ENCODE measurements at places on chromosomes 11 and 22.

- no peak for DNase-seq
Observed at GRCh38 chr22:43833286-43834240, 21.5 kb upstream of the EFCAB6 start.

DNA sequence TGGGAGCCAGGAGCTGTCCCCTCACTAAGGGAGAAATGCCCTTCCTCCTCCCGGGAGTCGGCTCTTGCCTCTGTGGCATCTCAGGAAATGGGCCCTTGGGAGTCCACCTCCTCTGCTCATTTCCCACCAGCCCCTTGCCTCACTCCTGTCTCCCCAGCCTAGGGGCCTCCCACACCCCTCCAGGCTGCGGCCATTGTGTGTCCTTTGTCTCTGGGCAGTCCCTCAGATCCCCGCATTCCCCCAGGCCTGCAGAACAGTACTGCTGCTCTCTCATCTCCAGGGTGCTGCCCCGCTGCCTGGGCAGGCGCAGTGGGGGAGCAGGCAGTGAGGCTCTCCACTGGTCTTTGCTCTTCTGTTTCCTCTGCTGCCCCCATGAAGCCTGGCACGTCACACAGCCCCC is 25.0 kb downstream of the ADA2 start:
- no peak for DNase-seq

DNA sequence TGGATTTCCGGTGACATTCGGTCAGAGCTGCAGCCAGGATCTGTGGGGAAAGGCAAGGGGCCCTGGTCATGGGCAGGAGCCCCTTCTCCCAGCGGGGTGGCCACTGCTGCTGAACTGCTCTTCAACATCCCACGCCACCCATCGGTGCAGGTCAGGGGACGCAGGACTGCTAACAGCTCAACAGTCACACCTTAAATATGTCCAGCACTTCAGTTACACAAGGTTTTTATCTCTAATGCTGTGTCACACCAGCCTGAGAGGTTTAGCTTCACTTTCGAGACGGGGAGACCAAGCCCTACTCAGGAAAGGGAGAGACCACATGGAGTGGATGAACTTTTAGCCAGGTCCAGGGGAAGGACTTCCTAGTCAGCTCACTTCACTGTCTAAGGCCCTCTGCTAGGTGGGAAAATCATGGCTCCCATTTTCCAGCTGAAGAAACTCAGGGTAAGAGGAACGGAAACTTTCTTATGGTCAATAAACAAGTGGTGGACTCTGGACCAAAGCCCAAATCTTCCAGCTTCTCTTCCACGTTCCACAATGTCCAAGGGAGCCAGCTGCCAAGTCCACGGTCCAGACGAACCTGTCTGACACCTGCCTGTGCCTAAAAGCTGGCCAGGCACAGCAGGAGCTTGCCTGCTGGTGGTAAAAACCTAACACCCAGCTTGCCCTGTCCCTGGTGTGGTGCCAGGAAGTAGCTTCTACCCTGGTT is 21.0 kb upstream of the CHADL start:
- no peak for DNase-seq

- no peak for DNase-seq
Observed at GRCh38 chr11:134460881-134461280, 48.8 kb upstream of the B3GAT1 start.

DNA sequence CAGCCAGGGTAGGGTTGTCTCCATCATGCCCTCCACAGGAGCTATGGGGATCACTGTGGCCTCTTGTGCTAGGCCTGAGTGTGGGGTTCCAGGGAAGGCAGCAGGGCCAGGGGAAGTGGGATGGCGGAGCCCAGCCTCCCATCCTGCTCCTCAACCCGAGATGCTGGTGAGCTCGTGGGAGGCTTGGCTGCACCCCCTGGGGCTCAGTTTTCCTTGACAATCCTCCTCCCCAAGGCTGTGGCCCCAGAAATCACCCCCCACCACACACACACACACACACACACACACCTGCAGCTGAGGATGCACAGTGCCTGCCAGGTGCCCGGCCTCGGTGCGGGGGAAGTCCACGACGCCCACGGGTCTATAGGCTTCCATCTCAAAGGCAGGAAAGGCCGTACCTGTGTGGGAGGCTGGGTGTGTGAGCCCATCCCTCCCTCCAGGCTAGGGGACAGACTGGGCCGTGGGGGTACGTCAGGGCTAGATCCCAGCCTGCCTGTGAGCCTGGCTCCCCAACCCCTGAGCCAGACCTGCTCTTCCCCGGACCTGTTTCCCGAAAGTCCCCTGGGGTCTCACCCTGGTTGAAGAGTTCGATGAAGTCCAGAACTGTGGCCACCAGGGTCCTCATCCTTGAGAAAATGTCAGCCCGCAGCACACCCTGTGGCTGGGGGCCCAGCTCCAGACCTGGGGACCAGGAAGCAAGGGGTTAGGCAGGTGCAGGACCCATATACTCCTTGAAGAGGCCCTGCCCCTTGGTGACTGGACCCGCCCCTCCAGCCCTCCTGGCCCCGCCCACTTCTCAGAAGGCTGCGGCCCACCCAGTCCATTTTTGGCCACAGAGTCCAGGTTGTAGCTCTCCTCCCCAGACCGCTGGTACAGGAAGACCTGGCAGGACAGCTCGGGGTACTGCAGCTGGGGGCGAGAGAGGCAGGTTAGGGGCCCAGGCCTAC is 5.2 kb upstream of the TBX10 start:
- no peak for DNase-seq

DNA sequence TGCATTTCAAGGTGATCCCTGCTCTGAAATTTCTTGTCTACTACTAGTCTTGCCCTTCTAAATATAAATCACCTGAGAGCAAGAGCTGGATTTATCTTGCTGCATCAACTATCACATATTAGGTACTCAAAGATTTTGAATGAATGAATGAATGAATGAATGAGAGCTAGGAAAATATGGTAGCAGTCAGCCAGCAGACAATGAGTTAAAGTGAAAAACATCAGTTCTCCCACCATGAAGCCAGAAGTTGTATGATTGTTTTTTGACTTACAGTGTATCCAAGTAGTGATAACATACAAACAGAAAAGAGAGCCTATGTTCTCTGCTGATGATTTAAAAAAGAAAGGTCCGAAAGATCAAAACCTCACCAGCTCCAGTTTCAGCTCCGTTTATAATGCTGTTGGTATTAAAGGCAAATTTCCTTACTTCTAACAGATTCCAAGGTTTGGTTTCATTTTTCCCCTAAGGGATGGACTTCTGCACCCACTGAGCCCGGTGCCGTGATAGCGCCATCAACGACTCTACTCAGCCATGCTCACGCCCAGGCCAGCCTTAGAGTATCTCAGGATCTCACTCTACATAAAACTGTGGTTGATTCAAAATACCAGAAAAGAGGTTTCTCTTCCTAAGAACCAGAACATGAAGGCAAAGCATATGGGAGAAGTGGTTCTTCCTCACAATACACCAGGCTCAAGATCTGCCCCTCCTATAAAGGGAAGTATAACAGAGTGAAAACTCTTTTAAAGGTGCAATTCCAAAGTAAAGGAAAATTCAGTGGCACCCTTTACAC is 92.0 kb downstream of the SGSM3 start:
- DNase-seq = no peak

GRCh38 chr11:29538339-29539036 is 478.3 kb downstream of the KCNA4 start:
- DNase-seq = no peak

DNA sequence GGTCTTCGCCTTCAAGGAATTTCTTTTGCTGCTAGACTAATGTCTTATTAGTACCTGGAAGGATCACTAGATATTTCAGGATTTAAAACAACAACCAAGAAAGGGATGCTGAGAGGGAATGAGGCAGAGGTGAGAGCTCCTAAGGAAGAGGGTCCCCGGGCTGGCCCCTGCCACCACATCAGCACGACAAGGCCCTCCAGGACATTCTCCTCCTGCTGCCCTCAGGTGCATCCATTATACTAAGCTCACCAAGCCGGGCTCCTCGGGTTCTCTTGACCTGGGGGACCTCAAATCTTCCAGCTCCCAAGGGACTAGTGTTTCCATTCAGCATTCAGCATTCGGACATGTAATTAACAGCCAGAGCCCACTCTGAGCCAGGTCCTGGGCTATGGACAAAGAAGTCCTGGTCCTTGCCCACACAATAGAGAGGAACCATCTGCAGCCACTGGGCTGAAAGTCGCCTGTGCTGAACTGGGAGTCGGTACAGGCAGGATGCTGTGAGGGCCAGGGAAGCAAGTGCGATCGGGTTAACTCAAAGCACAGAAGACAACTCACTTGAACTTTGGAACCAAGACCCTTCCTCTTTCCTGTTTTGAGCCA is 29.4 kb upstream of the OAF start:
- no peak for DNase-seq

GRCh38 chr11:72235351-72236057 is 8.5 kb downstream of the PHOX2A start:
- DNase-seq = no peak

DNA sequence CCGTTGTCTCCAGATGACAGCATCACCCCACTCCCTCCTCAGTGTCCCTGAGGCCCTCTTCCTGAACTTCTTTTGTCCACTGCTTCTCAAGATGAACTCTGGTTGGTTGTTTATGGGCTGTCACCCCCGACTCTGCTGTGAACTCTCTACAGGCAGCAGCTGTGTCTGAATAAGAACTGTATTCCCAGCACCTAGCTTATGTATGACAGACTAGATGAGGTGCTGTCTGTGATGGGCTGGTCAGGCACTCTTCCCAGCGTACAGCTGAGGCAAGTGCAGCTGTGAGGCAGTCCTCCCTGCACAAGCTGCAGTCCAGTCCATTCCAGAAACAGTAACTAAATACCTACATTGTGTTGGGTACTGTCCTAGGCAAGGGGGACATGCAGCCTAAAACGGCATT is 111.4 kb upstream of the PITPNB start:
- DNase-seq = no peak

DNA sequence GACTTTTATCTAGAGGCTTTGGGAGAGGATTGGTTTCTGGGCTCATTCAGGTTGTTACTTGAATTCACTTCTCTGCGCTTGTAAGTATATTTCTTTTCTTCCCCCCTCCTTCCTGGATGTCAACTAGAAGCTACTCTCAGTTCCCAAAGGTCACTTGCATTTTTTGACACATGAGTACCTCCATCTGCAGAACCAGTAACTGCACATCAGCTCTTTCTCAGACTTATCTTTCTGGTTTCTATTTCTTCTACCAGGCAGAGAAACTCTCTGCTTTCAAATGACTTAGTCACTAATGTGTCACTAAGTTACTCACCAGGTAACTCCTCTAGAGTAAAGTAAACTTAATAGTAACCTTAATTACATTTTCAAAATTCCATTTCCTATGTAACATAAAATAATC is 773.0 kb upstream of the LUZP2 start:
- no peak for DNase-seq

DNA sequence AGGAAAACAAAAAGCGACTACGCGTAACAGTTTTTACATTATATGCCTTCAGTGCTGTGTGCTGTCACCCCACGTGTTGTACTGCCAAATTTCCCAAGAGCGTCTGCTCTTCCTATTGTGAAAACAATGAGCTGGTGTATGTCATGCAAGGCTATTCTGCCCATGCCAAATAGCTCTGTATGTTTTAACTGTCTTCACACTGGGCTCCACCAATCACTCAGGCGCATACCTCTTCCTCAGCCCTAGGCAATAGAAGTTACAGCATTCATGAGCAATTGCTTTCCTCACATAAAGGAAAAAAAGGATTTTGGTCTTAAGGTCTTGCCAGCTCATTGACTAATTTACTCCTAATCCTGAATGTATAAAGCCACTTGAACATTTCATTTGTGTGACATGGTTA is 606.8 kb downstream of the NTM start:
- DNase-seq = no peak

- no peak for DNase-seq
Observed at GRCh38 chr22:41347066-41347859, 34.5 kb upstream of the TEF start.

GRCh38 chr11:120248551-120249278 is 8.8 kb downstream of the POU2F3 start:
- DNase-seq = no peak

GRCh38 chr11:116413301-116414242 is 359.2 kb downstream of the BUD13 start:
- DNase-seq = no peak

DNA sequence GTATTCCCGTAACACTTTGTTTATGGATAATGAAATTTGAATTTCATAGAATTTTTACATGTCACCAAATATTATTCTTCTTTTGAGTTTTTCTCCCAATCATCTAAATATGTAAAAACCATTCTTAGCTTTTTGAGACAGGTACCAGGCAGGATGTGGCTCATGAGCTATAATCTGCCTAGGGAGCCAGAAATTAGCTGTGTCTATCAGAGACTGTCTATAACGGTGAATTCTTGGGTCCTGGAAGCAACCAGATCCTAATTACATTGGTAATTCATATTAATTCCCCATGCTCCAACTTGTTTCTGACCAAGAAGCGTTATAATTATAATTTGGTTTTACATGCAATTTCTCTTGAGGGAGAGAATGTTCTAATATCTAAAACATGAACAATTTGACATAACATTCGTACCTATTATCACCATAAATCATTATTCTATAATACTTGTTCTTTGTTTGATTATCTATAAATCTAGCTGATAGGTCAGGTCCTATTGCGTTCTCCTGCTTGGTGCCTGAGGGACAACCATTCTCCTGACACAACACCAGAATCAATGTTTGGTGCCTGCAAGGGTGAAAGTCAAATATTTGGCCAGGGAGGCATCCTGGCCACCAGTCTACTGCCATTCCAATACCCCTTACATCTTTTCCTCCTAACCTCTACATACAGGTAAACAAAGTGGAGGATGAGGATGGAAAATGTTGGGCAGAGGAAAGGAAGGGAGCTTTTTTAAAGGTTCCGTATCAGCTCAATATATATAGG is 69.9 kb downstream of the RSF1 start:
- DNase-seq = no peak
